Posterior vena cava (tissue), 2 donors: ENCODE measurements at places on chromosomes 1 and 21.

- DNase-seq, result no peak
These were observed 254.4 kb downstream of the AKT3 start for GRCh38 chr1:243595527-243596210.

DNA sequence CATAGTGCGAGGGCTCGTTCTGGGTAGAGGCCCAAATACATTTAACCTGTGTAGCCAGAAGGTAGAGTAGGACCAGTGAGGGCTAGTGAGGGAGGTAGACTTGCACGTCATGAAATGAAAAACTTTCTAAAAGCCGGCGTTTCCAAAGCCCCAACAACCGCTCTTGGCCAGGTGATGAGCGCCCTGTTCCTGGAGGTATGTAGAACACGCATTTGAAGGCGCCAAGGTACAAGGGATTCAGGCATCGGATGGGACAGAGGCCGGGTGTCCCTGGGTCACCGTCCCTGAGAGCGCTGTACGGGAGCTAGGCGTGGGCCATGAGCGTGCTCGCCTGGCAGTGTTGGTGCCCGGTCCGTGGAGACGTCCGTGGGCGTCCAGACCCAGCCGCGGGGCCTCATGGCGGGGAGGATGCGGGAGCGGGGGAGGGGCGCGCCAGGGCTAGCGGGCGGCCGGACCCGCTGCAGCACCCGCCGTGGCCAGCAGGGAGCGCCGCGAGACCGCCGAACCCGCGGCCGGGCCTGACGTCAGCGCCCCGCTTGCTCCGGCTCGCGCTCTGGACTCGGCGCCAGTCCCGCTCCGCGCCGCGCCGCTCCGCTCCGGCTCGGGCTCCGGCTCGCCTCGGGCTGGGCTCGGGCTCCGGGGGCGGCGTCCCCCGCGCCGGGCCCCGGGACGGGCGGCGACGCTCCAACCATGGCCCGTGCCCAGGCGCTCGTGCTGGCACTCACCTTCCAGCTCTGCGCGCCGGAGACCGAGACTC lies at the start of gene PTPRU:
Gene PTPRU (plus strand): TSS at position 568 of the 757 bp plus-strand sequence. CDS start 123 bp downstream, at position 691.
- DNase-seq, result peak; percentile 93

DNA sequence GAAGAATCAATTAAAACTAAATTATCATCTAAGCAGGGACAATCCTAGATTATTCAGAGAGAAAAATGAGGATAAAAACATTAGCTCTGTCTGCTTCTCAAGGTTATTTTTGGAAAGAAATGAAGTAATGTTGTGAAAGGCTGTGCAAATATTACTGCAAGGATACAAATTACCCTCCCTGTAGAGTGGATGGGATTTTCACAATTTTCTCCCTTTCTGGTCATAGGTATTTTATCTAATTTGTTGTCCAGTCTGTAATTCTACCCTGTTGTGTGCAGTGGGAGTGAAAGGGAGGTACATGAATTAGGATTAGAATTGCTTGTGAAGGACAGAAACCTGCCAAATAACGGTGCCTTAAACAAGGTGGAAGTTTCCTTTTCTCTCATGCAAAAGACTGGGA lies 54.7 kb downstream of the MAP3K7CL start:
- no peak for DNase-seq

- DNase-seq, result no peak
These were observed 34.1 kb upstream of the LRRC8D start for GRCh38 chr1:89786628-89787214.

- no peak for DNase-seq
These were observed 18.5 kb downstream of the CSF1 start for GRCh38 chr1:109929170-109929569.

DNA sequence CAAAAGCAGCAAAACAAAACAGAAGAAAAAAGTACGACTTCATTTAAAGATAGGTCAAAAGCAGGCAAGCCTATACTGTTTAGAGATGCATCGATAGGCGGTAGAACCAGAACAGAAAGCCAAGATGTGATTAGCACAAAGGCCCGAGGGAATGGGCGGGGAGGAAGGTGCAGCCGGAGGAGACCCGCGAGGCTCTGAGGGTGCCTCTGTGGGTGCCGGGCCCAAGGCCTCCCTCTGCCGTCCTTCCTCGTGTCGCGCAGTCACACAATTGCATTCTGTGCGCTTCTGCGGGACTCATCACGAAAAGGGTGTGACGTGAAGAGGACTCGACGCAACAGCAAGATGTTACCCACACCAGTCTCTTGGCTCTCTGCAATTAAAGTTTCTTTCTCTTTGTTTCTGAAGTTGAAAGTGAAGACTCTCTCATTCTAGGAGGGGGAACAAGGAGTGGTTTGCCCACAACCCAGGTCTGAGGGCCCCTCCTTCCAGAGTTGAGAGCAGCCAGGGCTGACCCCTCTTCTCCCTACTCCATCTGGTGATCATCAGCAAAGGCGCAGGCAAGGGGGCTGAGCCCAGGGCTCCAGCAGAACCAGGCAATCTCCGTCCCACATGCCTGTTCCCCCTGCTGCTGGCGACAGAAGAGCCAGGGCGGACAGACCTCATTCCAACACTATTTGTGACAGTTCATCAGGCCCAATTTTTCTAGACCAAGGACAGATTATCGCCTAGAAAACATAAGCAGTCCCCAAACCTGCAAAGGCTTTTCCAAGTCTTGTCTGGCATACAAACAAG lies 41.0 kb downstream of the NPHP4 start:
- no peak for DNase-seq

GRCh38 chr1:54510715-54511270 lies 37.2 kb upstream of the ACOT11 start:
- no peak for DNase-seq
